ENCODE measurements at places on chromosomes 1 and 21. TPM values are rescaled to one million over a fixed set of nuclear protein-coding genes. Genes with fewer than 3 reads are reported as not detected.

GRCh38 chr1:210922666-210923065 is 211.3 kb downstream of the KCNH1 start:
- no peak for DNase-seq

DNA sequence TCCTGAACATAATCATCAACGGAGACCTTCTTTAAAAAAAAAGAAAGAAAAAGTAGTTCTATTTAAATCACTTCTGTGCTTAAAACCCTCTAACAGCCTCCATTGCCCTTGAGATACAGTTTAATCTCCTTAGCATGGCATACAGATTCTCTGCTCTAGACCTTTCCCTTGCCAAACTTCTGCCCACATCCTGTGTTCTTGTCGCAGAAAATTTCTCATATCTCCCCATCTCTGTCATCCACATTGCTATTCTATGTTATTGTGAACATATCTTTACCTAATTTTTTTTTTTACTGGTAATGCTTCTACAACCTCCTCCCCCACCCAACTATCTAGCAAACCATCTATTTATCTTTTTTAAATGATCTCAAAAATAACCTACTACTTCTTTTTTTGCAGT is 135.7 kb upstream of the PROX1 start:
- no peak for DNase-seq

DNA sequence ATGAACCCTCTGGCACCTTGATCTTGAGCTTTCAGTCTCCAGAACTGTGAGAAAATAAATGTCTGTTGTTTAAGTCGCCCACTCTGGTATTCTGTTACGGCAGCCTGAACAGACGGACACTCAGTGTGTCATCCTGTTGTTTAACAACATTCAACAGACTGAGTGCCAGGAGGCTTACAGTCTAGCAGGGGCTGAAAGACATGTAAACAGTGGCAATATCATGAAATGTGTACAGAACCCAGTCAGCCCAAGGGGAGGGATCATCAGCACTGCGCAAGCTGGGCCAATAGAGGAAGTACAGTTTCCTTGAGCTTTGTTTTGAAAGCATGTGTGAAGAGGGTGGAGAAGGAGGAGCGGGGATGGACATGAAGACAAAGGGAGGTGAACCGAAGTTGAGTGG is 13.6 kb downstream of the DIP2A start:
- no peak for DNase-seq

DNA sequence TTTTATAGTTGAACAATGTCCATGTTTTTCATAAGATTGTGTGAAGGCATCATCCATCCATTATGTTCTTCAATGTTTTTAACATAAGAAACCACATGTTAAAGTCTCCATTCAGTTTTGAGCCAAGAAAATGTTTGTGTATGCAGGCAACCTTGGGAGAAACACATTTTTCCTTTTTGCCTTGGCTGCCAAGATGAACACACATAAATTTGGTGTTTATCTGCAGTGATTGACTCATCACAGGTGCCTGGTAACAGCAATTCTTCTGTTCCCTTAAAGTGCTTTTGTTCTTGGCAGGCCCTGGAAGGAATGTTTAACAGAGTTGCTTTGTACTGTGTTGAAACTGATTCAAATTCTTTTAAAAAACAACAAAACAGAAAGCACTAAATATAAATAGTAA is 709.9 kb upstream of the ADGRL4 start:
- no peak for DNase-seq

- DNase-seq = no peak
These were observed 52.9 kb downstream of the LRRC8D start for GRCh38 chr1:89873770-89874169.

DNA sequence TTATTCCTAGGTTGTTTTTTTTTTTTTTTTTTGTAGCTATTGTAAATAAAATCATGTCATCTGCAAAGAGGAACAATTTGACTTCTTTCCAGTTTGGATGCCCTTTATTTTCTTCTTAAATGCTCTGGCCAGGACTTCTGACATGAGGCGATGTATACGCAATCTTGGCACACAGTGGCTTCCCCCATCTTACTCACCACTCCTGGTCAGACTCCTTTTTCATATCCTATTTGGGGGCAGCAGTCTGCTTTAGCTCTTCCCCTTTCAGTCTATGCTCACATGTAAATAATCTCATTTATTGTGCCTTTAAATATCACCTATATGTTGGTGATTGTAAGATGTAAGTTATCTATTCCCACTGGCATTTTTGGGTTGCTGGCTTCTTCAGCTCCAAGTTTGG is 56.1 kb downstream of the SLAMF6 start:
- no peak for DNase-seq

- DNase-seq = no peak
These were observed 4.8 kb upstream of the SRP9 start for GRCh38 chr1:225772848-225773247.

GRCh38 chr1:201119206-201120197 is 7.3 kb upstream of the CACNA1S start:
- no peak for DNase-seq

DNA sequence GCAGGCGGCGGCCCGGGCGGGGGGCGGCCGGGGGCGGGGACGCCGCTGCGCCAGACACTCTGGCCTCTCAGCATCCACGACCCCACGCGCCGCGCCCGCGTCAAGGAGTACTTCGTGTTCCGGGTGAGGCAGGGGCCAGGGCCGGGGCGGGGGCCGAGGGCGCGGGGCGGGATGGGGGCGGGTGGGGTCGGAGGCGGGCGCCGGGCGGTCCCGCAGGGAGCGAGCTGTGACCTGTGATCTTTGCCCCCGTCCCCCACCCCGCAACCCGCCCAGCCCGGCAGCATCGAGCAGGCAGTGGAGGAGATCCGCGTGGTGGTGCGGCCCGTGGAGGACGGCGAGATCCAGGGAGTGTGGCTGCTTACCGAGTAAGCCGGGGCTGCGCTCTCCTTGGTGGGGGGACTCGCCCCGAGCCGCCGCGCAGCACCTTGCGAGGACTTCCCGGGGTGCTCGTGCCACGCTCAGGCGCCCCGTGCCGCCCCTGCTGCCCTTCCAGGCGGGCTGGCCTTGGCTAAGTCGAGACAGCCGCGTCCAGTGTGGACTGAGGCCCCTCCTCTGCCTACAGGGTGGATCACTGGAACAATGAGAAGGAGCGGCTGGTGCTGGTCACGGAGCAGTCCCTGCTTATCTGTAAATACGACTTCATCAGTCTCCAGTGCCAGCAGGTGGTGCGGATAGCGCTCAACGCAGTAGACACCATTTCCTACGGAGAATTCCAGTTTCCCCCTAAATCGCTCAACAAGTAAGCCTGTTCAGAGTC is 514 bp downstream of the TPRG1L start:
- no peak for DNase-seq

DNA sequence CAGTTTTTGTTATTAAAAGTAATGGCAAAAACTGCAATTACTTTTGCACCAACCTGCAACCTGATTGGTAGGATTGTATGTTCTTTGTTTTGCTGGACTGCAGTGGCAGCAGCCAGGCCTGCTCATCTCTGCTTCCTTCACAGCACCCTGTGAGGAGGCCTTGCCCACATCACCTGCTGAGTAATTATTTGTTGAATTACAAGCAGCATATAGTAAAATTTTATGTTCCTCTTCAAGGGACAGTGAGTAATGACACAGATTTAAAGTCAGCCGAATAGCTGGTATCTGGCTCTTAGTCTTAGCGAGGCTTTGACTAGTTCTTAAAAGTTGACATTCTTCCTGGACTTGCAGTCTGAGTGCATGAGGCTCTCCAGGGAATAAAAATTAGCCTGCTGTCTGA is 435.1 kb downstream of the PRDM2 start:
- DNase-seq = no peak

- no peak for DNase-seq
These were observed 68.9 kb upstream of the S1PR1 start for GRCh38 chr1:101167891-101168290.

- no peak for DNase-seq
These were observed 128.6 kb downstream of the PLA2G4A start for GRCh38 chr1:186957314-186957713.

- no peak for DNase-seq
These were observed 98.3 kb downstream of the GLIS1 start for GRCh38 chr1:53640701-53641075.

DNA sequence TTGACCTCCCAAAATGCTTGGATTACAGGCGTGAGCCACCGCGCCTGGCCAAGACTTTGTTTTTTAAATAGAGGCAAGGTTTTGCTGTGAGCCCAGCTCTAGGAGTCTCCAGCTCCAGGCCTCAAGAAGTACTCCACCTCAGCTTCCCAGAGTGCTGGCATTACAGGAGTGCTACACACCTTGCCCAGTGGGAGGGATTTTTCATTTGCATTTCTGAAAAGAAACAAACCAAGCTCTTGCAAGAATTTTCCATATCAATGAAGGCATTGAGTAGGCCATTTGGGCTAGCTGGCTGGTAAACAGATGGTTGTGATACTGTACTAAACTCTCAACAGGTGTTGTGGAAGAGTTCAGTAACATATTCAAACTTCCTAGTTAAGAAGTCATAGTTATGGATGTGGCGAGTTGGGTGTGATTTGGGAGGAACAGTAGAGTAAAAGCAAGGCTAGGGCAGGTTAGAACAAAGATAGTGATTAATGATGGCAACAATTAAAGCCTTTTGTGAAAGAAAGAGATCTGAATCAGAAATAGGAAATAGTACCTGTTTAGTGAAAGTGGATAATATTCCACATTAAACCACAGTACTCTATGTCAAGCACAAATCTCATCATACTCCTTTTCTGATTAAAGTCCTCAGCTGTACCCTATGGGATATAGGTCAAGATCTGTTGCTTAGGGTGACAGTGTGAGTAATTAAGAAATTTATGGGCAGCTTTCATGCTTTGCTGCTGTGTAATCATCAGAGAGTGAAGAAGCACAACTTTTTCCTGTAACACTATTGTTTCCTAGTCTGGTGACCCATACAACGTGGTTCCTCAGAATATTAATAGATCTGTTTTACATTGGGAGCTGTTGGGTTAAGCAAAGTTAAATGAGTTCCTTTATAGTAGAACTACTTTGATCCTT is 10.7 kb downstream of the AKIRIN1 start:
- no peak for DNase-seq

DNA sequence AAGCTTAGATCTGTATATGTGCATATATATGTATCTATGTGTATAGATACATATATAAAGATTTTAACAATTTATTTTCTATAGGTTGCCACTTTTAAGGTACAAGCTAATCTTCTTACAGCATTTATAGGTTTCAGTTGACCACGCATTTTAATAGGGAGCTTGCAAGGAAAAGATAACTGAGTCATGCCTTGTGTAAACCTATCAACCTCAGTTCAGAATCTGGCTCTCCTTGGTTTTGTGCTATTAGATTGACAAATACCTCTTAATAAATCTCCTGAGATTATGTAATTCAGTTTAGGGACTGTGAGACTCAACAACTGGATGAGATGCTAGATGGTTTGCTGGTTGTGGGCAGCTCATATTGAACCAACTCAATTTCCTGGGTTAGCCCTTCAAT is 114.7 kb upstream of the SERBP1 start:
- DNase-seq = no peak

DNA sequence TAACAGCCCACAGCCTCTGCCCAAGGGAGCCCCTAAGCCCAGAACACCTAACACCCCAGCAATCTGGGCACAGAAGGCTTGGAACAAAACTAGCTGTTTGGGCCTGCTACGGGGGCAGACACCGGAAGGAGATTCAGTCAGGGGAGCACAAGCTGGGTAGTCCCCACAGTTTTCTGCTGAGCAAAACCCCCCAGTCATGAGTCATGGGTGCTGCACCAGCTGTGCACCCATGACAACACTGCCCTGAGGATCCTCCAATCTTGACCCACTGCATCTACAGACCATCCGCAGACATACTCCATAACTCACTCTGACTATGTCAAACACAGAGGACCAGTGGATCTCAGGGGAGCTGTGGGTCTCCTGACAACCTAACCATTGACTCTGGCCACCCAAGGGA is 105.1 kb downstream of the LRIG2 start:
- DNase-seq = no peak

DNA sequence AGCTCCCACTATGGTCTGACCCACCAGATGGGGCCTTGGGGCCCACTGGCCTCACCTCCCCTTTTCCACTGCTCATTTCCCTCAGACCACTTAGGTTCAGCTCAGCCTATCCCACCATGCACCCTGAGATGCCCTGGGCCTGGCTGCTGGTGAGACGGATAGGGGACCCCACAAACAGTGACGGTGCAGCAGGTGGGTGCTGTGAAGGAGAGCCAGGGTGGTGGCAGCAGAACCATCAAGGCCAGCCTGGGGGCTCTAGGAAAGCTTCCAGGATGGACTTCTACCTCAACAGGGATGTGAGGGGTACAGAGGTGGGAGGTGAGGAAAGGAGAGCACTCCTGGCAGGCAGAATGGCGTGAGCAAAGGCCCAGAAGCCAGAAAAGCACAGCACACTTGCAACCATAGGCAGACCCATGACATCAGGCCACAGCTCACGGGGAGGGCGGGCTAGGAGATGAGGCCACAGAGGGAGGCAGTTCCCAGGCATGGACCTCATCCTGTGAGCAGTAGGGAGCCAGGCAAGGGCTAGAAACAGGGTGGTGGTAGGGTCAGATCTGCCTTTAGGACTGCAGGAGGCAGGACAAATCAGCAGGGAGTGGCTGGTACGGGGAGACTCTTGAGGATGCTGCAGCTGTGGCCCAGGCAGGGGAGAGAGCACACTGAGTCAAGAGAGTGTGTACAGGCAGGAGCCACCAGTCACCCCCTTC is 23.1 kb downstream of the CYB5RL start:
- DNase-seq = peak; percentile 75

GRCh38 chr1:86318436-86318835 is 77.7 kb downstream of the ODF2L start:
- no peak for DNase-seq

DNA sequence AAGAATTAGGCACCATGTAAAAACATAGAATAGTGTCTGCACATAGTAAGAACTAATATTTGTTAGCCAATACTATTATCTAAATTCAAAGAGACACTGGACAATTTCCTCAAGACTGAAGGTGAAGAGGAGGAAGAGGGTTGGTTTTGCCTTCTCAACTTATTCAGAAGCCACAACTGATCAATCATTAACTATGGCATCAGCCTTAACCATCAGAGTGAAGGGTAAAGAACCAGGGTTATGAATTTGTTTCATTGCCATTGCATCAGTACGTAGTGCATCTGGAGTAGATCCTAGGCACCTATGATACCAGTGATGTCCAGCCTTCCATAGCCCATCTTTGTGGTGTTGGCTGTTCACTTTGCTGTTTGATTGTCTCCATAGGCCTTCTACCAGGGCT is 421.7 kb upstream of the DEPDC1 start:
- DNase-seq = no peak

GRCh38 chr1:225963735-225964530 is 22.9 kb upstream of the LEFTY2 start:
- no peak for DNase-seq

GBP6 gene
- total RNA-seq = 1.5 TPM

GAS5 gene
- 461 TPM for total RNA-seq

TDRD5 gene
- 0.51 TPM for total RNA-seq

IFFO2 gene
- total RNA-seq = 317 TPM

PLA2G5 gene
- total RNA-seq = 4.0 TPM

KRTAP7-1 gene
- not detected for total RNA-seq

CYP4A11 gene
- 0.29 TPM for total RNA-seq

RIPPLY3 gene
- not detected for total RNA-seq

TLR5 gene
- total RNA-seq = 6.3 TPM

GBP5 gene
- total RNA-seq = 0.23 TPM

HSF2BP gene
- not detected for total RNA-seq

SEMA4A gene
- 44.8 TPM for total RNA-seq
